Hematopoietic multipotent progenitor cell (in vitro differentiated cells): ENCODE measurements at places on chromosomes 16 and 17.

- no peak for DNase-seq
These were observed 5.0 kb downstream of the IGFBP4 start for GRCh38 chr17:40448213-40448638.

DNA sequence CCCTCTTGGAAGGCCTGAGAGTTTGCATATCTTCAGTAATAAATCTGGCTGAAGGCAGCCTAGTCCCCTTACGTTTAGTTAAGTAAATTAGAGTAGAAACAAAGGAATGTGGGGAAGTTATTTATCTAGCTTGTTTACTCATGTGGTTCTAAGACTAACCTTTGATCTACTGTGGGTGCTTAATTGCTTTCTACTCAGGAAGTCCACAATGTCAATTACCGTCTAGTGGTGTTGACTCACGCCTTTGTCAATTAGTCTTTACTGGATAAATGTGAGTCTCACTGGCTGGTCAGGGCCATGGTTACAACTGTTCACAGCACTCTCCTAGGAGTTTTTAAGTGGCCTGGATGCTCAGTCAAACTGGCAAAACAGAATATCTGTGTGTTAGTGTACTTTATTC, 2338.4 kb downstream of the TP53TG3F start:
- DNase-seq: no peak

DNA sequence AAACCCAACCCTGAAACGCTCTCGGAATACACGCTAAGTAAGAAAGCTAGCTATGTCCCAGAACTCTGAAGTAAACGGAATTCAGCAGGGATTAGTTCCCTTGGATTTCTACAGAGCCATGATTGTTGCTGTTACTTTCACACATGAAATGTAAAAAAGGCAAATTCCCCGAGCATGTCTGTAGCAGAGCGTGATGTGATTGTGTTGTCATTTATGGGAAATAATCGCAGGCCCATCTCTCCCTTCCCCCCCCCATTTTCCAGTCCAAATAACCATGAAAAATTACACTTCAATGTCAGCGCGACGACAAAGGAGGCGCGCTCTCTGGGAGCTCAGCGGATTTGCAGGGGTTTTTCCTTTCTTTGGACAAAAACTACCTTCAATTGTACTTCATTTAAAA, 209.0 kb downstream of the ZFHX3 start:
- DNase-seq: no peak

DNA sequence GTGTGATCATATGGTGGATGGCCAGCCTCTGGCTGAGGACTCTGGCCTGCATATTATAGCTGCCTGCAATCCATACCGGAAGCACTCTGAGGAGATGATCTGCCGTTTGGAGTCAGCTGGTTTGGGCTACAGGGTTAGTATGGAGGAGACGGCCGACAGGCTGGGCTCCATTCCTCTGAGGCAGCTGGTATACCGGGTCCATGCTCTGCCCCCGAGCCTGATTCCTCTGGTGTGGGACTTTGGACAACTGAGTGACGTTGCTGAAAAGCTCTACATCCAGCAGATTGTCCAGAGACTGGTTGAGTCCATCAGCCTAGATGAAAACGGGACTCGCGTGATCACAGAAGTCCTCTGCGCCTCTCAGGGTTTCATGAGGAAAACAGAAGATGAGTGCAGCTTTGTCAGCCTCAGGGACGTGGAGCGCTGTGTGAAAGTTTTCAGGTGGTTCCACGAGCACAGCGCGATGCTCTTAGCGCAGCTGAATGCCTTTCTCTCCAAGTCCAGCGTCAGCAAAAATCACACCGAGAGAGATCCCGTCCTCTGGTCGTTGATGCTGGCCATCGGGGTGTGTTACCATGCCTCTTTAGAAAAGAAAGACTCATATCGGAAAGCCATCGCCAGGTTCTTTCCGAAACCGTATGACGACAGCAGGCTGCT, 69.0 kb upstream of the ENDOV start:
- DNase-seq: no peak

GRCh38 chr17:5630434-5630833, 46.1 kb upstream of the NLRP1 start:
- DNase-seq: no peak

GRCh38 chr16:69589434-69590269, 23.9 kb downstream of the NFAT5 start:
- DNase-seq: no peak

DNA sequence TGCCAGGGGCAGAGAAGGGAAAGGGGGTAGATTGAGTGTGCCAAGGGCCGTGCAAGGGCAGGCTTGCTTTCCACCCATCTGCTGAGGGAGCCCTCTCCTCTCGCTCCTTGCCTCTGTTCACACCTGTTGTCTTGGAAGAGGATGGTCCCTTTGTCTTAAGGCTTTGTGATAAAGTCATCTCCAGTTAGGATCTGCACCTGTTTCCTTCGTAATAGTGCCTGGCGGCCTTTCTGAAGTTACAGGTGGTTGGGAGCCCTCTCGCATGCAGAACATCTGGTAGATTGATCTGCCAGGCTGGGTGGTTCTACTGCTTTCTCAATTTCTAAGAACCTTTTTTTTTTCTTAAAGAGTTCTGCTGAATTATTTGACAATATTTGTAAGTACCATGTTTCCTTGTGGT, 16.3 kb downstream of the UBFD1 start:
- DNase-seq: no peak
